Astrocyte of the cerebellum (primary cell): ENCODE measurements at places on chromosomes 3 and 15.

- DNase-seq: no peak
Observed at GRCh38 chr15:83012636-83013035, 1.2 kb upstream of the C15orf40 start.

DNA sequence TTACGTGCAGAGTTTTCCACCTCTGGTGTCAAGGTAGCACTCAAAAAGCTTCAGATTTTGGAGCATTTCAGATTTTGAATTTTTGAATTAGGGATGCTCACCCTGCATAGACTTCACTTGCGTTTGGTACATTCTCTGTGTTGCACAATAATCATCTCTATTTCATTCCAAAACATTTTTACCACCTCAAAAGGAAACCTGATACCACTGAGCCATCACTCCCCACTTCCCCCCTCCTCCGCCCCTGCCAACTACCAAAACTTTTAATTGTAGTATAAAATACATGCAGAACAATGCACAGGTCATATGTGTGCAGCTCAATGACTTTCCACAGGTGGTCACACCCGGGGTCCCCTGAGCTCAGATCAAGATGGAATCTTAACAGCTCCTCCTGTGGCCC lies 208.8 kb downstream of the SV2B start:
- DNase-seq: no peak

DNA sequence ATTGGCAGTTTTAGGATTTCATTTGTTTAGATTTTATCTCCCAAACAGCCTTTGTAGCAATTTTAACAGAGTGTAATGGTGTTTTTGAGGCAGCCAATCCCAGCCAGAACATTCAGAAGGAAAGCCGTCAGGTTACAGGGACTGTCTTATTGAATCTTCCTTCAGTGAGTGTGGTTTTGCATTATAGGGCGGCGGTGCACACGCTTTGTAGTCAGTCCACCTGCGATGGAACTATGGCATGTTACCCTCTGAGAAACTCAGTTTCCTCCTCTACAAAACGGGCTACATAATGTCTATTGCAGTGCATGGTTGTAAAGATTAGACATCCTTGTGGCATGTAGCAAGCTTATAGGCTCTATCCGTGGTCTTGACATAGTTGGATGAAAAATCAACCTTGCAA lies 1.0 kb downstream of the LRRC28 start:
- DNase-seq: no peak

- DNase-seq: no peak
Observed at GRCh38 chr3:130705501-130705900, 41.1 kb downstream of the PIK3R4 start.

DNA sequence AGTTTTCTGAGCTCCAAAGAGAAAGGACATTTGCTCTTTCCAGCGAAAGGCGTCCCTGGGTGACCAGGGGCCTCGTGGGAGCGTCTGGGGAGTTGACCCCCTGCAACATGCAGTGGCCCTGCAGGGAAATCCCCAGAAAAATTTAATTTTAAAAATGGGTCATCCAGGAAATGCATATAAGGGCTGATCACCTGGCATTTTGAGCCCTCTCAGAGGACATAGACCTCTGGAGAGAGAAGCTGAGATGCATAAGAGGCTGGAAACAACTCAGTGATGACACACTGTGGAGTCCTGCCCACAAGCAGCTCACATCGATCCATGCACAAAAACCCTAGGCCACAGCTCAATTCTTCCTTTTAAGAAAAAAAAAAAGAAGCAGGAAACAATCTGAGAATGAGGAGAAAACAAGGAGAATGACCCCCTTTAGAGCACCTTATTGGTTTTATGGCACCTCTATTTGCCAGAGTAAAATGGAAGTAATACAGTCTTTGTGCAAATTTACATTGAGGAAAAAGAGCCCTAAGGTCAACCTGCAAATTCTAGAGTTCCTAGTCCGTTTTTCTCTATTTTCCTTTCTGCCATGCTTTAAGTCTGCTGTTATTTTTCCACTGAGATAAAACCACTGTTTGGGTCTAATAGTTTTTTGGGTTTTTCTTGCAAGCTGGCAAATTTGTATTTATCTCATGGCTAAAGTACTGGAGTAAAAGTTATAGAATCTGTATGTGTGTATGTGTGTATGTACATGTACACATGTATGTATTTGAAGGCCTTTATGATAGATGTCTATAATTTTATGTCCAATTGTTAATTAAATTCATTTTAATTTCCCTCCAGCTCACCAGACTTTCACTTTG lies 6.9 kb upstream of the BDH1 start:
- no peak for DNase-seq

- DNase-seq: no peak
Observed at GRCh38 chr15:58702233-58702632, 47.3 kb downstream of the ADAM10 start.

DNA sequence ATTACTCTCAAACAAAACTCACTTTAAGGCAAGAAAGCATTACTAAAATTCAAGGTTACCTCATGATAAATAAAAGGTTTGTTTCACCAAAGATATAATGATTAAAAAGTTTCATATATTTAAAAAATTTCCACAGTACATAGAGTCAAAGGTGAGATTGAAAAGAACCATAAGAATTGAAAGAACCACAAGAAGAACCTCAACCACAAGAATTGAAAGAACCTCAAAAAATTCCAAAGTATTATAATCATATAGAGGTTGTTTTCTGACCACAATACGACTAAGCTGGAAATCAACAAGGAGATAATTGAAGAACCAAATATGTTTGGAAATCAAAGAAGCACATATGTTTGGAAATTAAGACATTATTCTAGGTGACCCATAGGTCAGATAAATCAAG lies 52.7 kb downstream of the SLC25A36 start:
- DNase-seq: no peak

- no peak for DNase-seq
Observed at GRCh38 chr3:108243243-108243642, 21.0 kb upstream of the IFT57 start.

DNA sequence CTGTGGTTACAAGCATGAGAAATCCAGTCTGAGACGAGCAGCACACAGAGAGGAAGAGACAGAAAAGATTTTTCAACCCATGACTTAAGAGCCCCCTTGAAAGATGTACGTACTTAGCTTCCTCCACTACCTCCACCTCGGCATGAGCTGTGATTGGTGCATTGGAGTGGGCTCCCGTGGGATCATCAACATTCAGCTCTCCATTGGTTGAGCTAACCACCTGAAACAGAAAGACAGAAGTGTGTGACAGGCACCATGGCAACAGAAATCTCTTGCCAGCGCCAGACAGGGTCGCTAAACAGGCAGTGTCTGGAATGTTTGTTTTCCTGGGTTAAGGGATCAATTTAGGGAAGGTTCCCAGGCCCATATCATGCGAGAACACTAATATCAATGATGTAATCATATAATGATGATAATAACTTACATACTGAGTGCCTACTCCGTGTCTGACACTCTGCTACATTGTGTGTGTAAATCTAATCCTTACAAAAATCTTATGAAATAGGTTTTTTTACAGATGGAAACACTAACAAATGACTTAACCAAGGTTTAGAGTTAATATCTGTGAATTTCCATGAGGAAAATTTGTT lies 17.5 kb upstream of the PPIB start:
- no peak for DNase-seq

DNA sequence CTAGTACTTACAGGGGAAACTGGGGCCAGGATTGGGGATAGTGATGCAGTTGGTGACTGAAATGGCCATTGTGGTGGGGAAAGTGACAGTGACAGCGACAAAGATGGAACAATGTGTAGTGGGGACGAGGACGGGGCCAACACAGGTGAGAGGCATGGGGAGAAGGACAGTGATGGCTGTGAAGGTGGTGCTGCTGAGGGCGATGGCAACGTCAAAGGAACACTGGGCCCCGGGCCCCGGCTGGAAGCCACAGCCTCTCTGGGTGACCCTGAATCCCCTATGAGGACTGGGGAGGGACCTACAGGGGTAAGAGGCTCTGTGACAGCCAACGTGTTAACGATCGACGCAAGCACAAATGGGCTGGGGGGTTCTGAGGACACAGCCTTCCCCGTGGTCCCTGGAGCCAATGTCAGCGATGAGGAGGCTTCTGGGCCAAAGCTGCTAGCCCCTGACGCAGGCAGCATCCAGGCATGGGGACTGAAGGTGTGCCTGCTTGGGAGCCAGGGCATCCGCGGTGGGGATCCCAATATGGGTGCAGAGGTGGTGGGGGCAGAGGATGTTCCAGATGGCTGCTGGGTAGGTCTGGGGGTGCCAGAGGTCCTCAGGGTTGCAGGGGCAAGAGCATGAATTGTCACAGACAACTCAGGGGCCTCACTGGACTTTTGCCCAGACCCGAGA lies 25.2 kb upstream of the GOLGA6C start:
- no peak for DNase-seq

GRCh38 chr3:102194760-102195159 lies 240.1 kb upstream of the ZPLD1 start:
- DNase-seq: no peak

DNA sequence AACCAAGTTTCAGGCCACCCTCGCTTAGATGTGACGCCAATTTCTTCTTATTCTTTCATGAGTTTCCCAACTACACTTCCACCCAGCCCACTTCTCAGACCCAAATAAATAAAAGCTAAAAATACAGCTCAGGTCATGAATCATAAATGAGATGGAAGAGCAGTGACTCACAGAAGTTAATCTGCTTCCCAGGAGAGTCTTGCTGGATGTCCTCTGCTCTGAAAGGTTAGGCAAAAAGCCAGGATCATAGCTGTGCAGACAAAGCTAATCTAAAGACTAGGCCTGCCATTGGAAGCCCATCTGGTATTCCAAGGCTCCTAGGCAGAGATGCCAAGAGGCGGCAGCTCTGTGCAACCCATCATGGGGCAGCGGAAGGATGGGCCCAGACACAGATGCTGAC lies 24.1 kb downstream of the SHC4 start:
- peak; percentile 83 for DNase-seq

- no peak for DNase-seq
Observed at GRCh38 chr3:159178209-159178897, 376.5 kb downstream of the MFSD1 start.

DNA sequence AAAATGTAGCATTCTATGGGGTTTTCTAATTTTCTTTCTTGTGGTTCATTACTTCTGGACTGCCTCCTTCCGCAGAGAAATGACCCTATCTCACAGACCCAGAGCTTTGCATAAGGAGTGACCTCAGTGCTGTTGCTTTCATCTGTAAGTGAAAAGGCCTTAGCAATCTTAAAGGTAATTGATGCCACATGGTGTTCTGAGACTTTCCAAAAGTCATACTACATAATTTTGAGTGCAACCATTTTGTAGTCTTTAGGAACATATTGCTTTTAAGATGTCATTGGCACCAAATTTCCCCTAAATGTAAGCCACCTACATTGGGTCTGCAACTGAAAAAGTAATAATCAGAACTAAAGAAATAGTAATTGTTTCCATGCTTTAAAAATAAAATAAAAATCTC lies 9.2 kb upstream of the HHLA2 start:
- DNase-seq: no peak

- DNase-seq: no peak
Observed at GRCh38 chr3:36903119-36903882, 41.6 kb downstream of the TRANK1 start.

- no peak for DNase-seq
Observed at GRCh38 chr15:76114561-76114960, 54.8 kb downstream of the TMEM266 start.

DNA sequence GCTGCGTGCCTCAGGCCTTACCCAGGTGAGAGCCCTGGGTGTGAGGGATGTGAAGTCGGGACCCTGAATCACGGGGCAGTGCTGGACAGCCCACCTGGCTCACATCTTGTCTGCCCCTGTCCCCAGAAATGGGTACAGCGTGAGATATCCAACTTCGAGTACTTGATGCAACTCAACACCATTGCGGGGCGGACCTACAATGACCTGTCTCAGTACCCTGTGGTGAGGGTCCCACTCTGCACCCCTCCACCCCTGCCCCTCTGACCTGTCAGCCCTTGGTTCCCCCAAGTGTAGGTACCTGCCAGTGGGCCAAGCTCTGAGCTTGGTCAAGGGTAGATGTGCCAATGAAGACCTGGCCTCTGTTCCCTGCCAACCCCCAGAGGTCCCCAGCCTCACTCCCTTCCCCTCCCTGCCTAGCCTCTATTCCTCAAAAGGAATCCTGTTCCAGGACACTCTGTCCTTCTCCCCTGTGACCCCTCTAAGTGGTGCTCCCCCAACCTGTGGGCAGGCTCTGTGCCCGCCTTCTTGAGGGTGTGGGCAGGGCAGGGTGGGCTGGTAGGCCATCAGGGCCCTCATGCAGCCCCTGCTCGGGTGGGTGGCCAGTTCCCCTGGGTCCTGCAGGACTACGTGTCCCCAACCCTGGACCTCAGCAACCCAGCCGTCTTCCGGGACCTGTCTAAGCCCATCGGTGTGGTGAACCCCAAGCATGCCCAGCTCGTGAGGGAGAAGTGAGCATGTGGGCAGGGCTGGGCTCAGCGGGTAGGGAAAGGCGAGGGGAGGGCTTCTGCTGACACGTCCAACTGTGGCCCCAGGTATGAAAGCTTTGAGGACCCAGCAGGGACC lies 25.1 kb downstream of the NBEAL2 start:
- DNase-seq: no peak

DNA sequence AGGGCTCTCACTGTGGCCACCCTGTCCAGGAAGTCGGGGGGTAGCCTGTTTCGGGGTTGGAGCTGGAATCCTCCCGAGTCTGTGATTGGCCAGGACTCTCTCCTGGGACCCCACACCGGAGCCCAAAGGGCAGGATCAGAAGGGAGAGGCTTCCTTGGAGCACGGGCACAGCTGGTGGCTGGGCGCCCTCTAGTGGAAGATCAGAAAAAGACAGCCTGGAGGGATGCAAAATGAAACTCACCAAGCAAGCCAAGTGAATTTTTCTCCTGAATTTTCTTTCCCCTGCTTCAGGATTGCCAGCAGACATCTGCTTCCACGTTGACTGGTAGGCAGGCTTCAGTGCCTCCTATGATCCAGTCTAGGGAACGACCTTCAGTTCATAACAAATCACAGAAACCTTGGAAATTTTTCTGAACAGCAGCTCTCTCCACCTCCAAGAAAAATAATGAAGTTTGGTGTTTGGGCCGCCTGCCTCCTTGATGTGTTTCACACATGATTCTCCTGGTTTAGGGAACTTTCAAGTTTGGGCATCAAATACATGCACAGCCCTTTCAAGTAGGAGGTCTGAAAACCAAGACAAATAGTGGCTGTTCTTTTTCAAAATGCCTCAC lies 224.6 kb downstream of the VPS13C start:
- peak; percentile 22 for DNase-seq

DNA sequence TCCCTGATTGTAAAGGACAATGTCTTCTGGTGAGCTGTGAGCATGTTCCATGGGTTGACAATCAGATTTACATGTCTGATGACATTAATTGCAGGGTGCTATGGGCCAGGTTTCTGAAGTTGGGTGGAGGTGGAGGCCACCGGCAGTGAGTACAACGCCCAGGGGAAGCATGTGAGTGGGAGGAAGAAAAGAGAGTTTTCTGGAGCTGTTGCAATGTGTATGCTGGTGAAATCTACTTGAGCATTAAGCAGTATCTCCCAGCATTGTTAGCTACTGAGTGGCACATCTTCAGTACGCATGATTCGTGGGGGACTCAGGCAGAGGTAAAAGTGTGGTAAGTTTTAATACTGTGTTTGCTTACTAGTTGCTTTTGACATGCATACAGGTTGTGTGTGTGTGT lies 26.6 kb downstream of the TMEM45A start:
- DNase-seq: no peak
